ENCODE measurements at places on chromosomes 1 and 21. TPM values are rescaled to one million over a fixed set of nuclear protein-coding genes. Genes with fewer than 3 reads are reported as not detected.

DNA sequence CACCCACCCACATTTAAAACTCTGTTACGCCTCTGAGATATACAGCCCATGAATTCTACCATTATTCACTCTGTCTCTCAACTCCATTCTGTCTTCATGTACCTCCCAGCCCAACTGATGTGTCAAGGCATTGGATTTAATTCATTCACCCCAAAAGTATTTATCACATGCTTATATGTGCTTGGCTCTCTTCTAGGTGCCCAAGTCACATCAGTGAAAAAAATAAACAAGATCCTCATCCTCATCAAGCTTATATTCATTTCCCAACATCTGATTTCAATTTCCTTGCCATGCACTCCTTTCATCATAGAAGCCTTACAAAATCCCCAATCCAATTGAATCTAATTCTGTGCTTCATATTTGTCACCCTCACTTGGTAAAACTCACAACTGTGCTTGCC is 967.6 kb downstream of the LTN1 start:
- no peak for DNase-seq

DNA sequence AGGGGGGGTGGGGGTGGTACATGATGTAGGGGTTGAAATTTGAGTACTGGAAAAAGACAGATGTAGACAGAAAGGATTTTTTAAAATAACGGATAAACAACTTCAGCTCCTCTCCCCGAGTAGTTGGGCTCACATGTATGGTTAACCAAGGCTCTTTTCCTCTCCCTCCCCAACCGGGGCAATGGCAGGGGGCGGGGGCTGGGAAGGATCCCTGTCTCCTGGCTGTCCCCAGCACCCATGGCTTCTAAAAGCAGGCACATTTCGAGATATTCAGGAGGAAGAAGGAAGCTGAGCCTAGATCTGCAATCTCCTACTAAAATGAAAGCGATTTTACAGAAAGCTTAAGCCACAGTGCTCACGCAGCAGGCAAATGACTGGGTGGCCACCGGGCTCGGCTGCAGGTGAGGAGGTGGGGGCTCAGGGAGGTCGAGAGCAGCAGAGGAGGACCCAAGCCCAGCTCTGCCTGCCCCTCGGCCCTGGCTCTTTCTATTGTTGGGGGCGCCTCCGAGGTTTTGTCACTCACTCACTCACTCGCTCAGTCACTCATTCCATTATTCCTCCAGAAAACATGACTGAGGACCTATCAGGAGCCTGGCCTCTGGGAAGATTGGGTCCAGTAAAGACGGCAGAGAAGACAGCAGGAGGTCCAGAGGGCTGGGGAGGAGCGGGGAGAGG is 573.3 kb downstream of the PTPRU start:
- DNase-seq, result no peak

- no peak for DNase-seq
Observed at GRCh38 chr1:248815407-248816034, 10.2 kb downstream of the SH3BP5L start.

DNA sequence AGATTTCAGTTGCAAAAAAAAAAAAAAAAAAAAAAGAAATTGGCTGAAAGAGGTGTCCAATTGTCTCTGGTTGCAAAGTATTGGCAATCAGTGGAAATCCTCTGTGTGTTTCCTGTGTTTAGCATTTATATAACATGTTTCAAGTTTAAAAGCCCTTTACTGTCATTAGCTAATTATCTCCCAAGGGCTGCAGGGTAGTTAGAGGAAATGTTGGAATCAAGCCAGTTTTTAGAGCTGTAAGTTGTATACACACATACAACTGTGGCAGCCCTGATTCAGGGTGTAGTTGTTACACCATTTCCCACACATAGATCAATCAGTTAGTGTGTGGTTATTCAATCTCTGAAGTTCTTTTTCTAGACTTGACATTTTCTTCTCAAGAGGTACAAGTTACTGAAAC is 8.9 kb upstream of the ZNF326 start:
- no peak for DNase-seq

DNA sequence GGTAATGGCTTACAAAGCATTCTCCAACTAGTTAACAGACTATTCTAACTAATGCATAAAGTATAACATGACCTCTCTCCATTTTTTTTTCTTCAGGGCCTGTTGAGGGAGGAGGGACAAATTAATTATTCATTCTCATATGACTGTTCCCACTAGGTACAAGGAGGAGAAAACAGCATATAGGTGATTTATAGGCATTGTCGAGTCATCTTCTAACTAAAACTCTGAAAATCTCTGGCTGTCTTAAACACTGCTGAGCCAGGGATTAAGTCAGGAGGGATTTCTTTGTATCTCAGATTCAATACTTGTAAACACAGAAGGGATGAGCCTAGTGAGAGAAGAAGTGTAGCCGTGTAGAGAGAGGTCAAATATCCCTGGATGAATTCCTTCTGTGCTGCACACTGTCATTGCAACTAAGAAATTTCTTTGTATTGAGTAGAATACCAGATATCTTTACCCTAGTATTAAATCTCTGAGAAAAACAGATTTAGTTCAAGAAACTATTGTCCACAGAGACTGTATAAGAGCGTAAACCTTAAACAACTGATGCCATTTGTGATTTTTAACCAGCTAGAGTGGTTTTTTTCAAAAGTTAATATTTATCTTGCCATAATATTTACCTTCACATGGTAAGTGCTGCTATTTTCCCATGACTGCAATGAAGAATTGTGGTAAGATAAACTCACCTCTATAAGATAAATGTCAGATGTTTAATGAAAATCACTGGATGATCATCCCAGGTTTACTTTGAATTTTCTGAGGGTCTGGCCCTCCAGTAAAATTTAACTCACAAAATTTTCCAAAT is 465.3 kb downstream of the RWDD3 start:
- no peak for DNase-seq

DNA sequence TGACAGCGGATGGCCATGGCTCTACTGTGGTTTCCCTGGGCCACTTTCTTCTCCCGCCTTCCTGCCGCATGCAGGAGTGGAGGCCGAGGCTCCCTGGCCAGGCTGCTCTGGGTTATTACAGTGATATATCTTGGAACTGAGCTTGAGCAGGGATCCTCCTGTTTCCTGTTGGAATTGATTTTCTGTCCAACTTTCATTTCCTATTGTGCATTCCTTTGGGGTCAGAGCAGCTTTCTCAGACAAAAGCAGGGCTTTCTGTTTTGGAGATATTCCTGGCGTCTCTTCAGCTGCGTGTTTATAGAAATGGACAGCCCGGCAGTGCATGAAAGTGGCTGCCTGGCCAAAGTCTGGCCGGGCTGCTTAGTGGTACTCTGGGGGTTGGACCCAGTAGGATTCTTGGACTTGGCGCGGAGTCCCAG is 146.4 kb downstream of the KIF26B start:
- no peak for DNase-seq

- DNase-seq, result no peak
Observed at GRCh38 chr1:183572721-183573120, 17.5 kb downstream of the NCF2 start.

Gene SARS1
- 226 TPM for total RNA-seq

Gene S100A1
- not detected for total RNA-seq

Gene ACTL8
- total RNA-seq, result not detected

Gene ZNF593
- 40.9 TPM for total RNA-seq
